ENCODE measurements at places on chromosomes 13 and 19.

DNA sequence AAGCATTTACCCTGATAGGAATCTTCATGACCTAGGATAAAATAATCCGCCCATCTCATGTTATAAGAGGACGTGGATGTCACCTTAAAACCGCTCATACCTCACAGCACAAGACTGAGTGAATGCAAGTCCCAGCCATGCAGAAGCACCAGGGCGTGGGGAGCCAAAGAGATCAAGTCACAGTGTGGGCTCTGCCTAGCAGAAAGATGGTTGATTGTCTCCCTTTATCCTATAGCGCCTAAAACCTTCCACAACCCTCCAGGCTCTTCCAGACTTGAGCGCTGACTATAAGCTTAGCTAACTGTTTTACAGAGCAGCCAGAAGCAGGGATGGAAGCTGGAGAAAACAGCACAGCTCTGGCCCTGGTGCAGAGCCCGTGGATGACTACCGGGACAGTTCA lies 6.8 kb upstream of the ANKRD10 start:
- no peak for DNase-seq

DNA sequence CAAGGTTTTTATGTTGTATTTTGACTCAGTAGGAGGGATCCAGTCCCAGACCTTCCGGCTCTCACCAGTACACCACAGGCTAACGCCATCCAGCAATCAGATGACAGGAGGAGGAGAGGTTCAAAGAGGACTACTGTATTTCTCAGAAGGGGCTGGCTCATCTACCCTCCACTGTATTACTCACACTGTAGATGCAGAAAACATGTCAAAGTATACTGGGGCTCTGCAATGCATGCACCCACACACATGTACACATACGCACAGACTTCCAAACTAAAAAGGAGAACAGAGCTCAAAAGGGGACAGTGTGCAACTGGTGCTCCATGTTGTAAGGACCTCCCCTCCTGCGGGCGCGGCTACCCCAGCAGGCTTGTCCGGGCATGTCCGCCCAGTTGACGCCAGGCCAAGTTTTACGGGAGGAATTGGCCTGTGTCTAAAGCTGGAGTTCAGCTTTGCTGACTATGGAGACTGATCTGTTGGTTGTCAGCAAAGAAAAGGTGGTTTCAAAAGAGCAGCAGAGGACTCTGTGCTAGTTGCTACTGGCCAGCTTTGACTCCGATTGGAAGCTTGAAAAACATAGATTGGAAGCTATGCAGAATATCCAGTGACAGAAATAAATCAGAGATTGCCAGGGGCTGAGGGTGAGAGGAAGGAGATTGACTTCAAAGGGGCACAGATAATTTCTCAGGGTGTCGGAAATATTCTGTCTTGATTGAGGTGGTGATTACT lies 314.2 kb downstream of the DLEU7 start:
- peak; percentile 75 for DNase-seq

GRCh38 chr13:96687191-96687590 lies 307.1 kb downstream of the OXGR1 start:
- DNase-seq, result no peak

DNA sequence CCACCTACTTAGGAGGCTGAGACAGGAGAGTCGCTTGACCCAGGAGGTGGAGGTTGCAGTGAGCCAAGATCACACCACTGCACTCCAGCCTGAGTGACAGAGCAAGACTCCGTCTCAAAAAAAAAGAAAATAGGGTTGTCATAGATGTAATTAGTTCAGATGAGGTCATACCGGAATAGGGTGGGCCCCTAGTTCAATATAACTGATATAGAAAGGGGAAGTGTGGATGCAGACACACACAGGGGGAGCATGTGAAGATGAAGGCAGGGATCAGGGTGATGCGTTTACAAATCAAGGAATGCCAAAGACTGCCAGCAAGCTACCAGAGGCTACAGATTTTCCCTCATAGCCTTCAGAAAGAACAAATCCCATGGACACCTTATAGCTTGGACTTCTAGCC lies 24.3 kb upstream of the EEF1AKMT1 start:
- no peak for DNase-seq

GRCh38 chr13:60226507-60226906 lies 62.8 kb upstream of the DIAPH3 start:
- no peak for DNase-seq

DNA sequence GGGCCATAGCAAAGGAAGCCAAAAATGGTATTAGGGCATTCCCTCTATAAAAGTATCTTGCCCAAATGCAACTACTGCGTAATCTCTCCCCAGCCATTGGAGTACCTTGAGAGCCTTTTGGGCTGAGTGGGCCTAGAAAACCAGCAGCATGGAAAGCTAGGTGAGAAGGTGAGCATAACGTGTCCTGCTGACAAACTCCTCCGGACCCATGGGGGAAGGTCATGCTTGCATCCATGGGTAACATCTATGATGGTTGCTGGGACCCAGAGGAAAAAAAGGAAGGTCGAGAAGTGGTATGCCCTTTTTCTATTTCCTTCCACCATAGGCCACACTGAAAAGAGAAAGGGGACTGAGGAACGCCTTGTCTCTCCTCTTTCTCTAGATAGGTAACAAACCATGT lies 57.4 kb downstream of the ZNF728 start:
- peak; percentile 1 for DNase-seq

DNA sequence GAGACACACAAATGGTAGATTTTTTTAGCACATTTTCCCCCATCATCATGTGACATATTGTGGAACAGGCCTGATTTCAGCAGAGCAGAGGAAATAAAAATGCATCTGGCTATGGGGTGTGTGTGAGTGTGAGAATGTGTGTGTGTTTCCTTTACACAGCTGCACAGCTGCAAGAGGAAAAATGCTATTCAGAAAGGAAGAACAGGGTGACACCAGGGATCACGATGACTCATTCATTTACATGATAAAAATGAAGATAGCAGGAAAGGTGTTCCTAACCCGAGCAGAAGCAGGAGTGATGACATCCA lies 469.5 kb upstream of the TSHZ3 start:
- no peak for DNase-seq

GRCh38 chr13:111971891-111972780 lies 94.8 kb upstream of the SOX1 start:
- DNase-seq, result no peak

DNA sequence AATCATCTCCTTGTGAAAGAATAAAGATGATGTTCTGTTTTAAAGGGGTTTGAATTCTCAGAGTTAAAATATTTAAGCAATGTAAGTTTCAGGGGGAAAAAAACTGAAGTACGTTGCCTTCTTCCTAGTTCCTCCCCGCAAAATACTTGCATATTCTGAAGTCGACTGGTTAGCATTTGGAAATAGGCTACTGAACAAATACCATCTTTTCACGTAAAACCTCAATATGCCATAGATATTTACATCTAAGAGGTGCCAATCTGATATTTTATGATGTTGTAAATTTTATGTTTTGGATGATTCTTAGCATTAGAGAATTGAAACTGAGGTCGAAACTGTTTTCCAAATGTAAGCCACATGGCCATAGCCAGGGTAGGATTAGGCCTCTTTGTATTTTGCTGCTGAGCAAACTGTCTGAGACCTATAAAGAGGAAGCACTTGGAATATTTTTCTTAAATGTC lies 138.3 kb downstream of the FLT1 start:
- no peak for DNase-seq

GRCh38 chr19:9041023-9041422 lies 30.8 kb upstream of the MUC16 start:
- no peak for DNase-seq

DNA sequence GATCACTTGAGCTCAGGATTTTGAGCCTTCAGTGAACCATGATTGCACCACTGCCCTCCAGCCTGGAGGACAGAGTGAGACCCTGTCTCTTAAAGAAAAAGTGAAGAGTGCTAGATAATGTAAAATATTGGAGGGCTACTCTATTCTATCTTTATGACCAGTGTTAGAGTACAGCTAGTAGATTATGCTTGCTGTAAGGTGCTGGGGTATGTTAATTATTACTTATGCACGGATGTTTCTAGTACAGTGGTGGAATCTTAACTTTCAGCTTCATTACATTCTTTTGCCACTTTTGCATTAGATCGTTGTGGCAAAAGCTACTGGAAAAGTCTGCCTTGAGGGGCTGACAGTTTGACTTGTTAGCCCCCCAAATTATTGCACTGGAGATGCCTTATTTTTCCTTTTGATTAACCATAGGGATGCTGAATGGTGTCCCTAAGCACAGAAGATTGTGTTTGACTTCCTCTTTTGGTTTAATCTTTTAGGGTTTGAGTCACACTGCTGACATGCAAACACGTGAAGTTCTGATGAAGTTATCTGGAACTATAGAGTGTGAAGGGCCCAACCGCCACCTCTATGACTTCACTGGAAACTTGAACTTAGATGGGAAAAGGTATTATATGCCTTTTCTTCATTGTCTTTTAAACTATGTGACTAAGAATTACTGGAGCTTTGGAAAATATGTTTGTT lies 169.8 kb downstream of the ATP8A2 start:
- no peak for DNase-seq

DNA sequence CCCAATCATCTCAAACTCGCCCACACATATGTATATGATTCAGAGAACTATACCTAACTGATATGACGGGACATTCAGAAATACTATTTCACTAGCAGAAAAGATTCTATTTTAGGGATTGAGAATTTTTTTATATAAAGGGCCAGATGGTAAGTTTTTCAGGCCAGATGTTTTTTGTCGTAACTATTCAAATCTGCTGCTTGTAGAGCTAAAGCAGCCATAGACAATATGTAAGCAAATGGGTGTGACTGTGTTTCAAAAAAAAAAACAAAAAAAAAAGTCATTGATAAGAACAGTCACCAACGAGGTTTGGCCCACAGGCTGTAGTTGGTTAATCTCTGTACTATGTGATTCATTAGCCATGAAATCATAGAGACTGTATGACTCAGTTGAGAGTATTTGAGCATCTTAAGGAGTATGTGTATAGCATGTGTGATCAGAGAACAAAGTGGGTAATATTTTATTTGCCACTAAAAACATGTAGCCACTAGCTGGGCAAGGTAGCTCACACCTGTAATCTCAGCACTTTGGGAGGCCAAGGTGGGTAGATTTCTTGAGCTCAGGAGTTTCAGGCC lies 2724.7 kb downstream of the PCDH9 start:
- DNase-seq, result no peak

- no peak for DNase-seq
Measured at GRCh38 chr13:23852351-23852750, 36.8 kb downstream of the MIPEP start.

- no peak for DNase-seq
Measured at GRCh38 chr13:83547043-83547442, 335.2 kb downstream of the SLITRK1 start.

DNA sequence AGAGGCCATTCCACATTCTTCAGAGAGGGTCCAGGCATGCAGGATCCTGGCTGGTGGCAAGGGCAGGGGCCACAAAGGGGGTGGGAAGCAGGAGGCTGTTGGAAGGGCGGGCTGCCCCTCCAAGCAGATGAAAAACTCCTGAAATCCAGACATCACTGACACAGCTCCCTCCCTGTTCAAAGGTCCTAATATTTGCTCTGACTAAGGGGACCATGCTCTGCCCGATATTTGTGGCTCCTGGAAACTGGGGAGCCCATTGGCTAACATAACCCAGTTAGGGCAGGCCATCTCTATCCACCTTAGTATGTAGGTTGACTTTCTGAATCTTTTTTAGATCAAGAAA lies 3.3 kb upstream of the CDX2 start:
- DNase-seq, result no peak

GRCh38 chr19:29277102-29277501 lies 64.2 kb upstream of the UQCRFS1 start:
- no peak for DNase-seq

DNA sequence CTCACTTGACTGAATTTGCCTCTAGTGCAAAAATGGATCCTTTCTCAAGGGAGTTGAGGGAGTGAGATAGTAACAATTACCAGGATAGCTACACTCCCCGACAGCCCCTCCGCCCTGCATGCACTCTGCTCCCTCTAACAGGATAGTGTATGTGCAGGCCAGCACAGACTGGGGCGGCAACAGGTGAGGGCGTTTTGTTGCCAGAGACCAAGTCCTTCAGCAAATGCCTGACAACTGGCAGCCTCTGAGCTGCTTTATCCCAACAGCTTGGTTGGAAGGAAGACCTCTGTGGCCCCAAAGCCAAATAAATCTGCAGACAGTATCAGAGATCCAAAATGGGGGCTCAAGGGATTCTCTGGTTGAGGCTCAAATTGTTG lies 86.6 kb downstream of the SLC7A1 start:
- DNase-seq, result no peak

- no peak for DNase-seq
Measured at GRCh38 chr13:21733475-21734263, 62.8 kb downstream of the FGF9 start.

GRCh38 chr19:45693106-45693788 lies 781 bp downstream of the QPCTL start:
- DNase-seq, result peak; percentile 28

DNA sequence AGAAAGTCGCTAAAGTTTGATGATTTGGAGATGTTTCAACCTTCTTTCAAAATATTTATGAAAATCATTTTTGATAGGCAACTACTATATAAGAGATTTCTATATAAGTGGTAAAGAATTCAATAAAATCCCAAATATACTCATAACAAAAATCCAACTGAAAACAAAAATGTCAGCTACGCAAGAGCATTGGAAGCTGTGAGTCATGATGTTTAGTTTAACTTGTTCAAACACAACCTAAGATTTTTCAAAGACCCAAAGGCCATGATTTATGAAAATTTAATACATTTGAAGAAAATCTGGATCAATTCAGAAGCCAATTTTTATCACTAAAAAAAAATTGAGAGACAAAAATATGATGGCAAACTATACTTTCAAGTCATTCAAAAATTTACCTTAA lies 226.6 kb downstream of the MZT1 start:
- no peak for DNase-seq

DNA sequence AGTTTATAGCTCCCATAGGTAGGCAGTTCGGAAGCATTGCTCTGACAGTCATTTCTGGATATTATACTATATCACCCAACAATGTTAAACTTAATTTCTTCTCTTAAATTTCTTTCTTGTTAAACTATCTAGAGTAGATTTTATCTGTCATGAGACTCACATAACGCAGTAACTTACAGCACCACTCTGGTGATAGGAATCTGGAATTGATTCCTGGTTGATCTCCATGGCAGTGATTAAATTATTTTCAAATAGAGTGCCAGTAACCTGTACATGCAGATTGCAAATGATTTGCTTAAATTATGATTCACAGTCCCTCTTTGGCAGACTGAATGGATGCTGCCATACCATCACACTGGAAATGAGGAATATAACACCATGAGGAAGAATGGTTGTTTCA lies 722.1 kb downstream of the DACH1 start:
- no peak for DNase-seq

DNA sequence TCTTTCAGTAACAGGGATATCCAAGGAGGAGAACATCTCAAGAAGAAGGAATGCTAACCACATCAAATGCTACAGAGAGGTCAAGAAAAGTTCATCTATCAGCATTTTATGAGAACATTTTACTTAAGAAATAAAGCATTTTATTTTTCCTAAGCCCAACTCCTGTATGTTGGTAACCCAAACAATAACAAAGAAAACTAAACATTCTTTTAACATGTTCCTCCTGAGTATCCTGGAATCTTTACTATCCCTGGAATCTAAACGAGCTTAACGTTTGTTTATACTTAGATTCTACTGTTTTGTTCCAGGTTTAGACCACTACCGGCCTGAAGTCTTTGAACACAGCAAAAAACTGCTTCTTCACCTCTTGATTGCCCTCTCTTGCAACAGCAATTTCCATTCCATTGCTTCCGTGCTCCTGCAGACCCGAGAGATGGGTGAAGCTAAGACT lies 89.7 kb downstream of the ZAR1L start:
- peak; percentile 80 for DNase-seq

- DNase-seq, result peak; percentile 76
Measured at GRCh38 chr19:45577111-45577905, 7.3 kb downstream of the OPA3 start.

All from astrocyte of the cerebellum (primary cell).